ENCODE measurements at places on chromosomes 1 and 21. TPM values are rescaled to one million over a fixed set of nuclear protein-coding genes. Genes with fewer than 3 reads are reported as not detected.

Gene RAP1GAP
- 0.15 TPM for total RNA-seq

Gene FCRL3
- 0.15 TPM for total RNA-seq

Gene C1QTNF12
- total RNA-seq = 4.2 TPM

Gene PDC
- not detected for total RNA-seq

Gene TMEM200B
- total RNA-seq = not detected

Gene YBX1
- 575 TPM for total RNA-seq

- no peak overlapping the region for H3K4me3 ChIP-seq
- no peak for DNase-seq
- no peaks in the 10 kb centered on the region for H3K4me1 ChIP-seq
- no peaks in the 10 kb centered on the region for H3K36me3 ChIP-seq
- no peak overlapping the region for H3K27ac ChIP-seq
- H3K27me3 ChIP-seq = peaks cover 4% of the 10 kb centered on the region
Observed at GRCh38 chr1:236301080-236301957, 19.6 kb upstream of the ERO1B start.

DNA sequence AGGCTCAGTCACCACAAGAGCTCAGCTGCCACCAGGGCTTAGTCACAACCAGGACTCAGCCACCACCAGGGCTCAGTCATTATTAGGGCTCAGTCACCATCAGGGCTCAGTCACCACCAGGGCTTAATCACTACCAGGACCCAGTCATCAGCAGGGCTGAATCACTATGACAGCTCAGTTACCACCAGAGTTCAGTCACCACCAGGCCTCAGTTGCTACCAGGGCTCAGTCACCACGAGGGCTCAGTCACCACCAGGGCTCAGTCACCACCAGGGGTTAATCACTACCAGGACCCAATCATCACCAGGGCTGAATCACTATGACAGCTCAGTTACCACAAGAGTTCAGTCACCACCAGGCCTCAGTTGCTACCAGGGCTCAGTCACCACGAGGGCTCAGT is 196.2 kb downstream of the NPHP4 start:
- no peaks in the 10 kb centered on the region for H3K4me1 ChIP-seq
- no peak overlapping the region for H3K4me3 ChIP-seq
- H3K36me3 ChIP-seq = no peaks in the 10 kb centered on the region
- no peak overlapping the region for H3K27ac ChIP-seq
- DNase-seq = no peak
- H3K27me3 ChIP-seq = no peaks in the 10 kb centered on the region

- no peaks in the 10 kb centered on the region for H3K4me1 ChIP-seq
- no peak overlapping the region for H3K27ac ChIP-seq
- H3K36me3 ChIP-seq = no peaks in the 10 kb centered on the region
Observed at GRCh38 chr21:46081862-46082712, 15.8 kb upstream of the COL6A2 start.

- no peak overlapping the region for H3K4me3 ChIP-seq
- H3K36me3 ChIP-seq = peaks cover 27% of the 10 kb centered on the region
- DNase-seq = no peak
Observed at GRCh38 chr1:31297277-31298247, 730 bp downstream of the ZCCHC17 start.

DNA sequence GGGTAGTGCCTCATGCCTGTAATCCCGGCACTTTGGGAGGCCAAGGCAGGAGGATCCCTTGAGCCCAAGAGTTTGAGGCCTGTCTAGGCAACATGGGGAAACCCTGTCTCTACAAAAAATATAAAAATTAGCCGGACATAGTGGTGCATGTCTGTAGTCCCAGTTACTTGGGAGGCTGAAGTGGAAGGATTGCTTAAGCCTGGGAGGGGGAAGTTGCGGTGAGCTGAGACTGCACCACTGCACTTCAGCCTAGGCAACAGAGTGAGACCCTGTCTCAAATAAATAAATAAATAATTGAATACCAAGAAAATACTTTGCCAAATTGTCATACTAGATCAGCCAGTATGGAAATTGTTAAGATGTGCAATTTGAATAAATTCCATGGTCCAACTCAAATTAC is 5.9 kb upstream of the RBBP5 start:
- DNase-seq = no peak
- no peak overlapping the region for H3K27ac ChIP-seq
- no peaks in the 10 kb centered on the region for H3K27me3 ChIP-seq

GRCh38 chr1:84913555-84913892 is 20.5 kb upstream of the LPAR3 start:
- H3K27ac ChIP-seq = no peak overlapping the region
- H3K4me1 ChIP-seq = no peaks in the 10 kb centered on the region
- H3K36me3 ChIP-seq = no peaks in the 10 kb centered on the region
- H3K27me3 ChIP-seq = peaks cover 11% of the 10 kb centered on the region
- no peak overlapping the region for H3K4me3 ChIP-seq
- DNase-seq = no peak

GRCh38 chr1:214547747-214548146 is 3.7 kb downstream of the PTPN14 start:
- no peaks in the 10 kb centered on the region for H3K36me3 ChIP-seq
- H3K27me3 ChIP-seq = peaks cover 57% of the 10 kb centered on the region
- no peak overlapping the region for H3K4me3 ChIP-seq
- peaks cover 8% of the 10 kb centered on the region for H3K4me1 ChIP-seq
- no peak for DNase-seq

DNA sequence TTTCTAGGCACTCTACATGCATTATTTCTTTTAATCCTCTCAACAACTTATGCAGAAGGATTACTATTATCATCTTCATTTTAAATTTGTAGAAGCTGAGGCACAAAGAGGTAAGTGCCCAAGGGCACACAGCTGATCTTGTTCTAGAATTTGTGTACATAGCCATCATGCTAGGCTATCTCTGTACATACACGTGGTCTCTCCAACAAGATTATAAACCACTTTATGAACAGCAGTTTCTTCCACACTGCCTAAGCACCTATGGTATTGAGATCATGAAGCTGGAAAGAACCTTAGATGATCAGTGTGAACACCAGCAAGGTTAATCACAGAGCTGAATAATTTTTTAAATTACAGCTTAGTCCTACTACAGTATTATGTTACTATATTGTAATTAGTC is 28.9 kb downstream of the UCHL5 start:
- peaks cover 27% of the 10 kb centered on the region for H3K36me3 ChIP-seq
- no peak overlapping the region for H3K4me3 ChIP-seq
- no peak for DNase-seq
- no peak overlapping the region for H3K27ac ChIP-seq
- H3K4me1 ChIP-seq = peaks cover 5% of the 10 kb centered on the region

- H3K36me3 ChIP-seq = peaks cover 2% of the 10 kb centered on the region
- DNase-seq = no peak
- H3K27me3 ChIP-seq = no peaks in the 10 kb centered on the region
- H3K4me3 ChIP-seq = no peak overlapping the region
Observed at GRCh38 chr1:51712590-51712989, 95.7 kb downstream of the OSBPL9 start.

DNA sequence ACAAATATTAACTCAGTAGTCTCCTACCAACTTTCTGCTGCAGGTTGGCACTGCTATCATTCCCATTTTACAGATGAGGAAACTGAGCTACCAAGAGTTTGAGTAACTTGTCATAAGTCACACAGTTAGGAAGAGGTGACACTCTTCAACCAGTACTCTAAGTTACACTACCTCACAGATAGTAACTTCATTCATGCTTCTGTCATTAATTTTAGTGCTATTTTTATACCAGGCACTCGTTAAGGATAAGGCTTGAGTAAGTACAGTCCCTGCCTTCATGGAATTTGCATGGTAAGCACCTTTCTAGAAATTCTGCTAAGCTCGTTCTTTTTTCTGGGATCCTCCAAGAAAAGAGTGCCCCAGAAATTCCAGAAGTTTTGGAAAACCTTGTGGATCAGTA is 78.7 kb downstream of the ZP4 start:
- H3K36me3 ChIP-seq = no peaks in the 10 kb centered on the region
- no peaks in the 10 kb centered on the region for H3K4me1 ChIP-seq
- H3K27me3 ChIP-seq = no peaks in the 10 kb centered on the region
- H3K4me3 ChIP-seq = no peak overlapping the region
- H3K27ac ChIP-seq = no peak overlapping the region
- no peak for DNase-seq

- H3K4me3 ChIP-seq = no peak overlapping the region
- no peak for DNase-seq
- no peaks in the 10 kb centered on the region for H3K27me3 ChIP-seq
- H3K4me1 ChIP-seq = no peaks in the 10 kb centered on the region
- no peaks in the 10 kb centered on the region for H3K36me3 ChIP-seq
- no peak overlapping the region for H3K27ac ChIP-seq
Observed at GRCh38 chr21:45920824-45921600, 60.6 kb upstream of the COL6A1 start.

DNA sequence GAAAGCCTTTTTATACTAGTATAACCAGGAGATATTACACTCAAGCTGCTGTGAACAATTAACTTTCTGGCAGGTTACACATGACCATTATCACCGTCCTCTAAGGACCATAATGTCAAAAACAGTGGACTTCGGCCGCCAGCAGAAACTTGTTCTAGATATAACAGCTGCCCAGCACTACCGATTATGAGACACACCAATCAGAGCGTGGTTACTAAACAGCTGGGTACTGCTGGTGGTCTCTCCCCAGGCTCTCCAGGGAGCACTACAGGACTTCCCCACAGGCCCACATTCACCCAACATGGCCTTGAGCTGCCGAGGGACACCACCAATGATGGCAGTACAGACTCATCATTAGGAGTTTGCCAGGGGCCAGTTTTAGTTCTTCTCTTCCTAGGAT is 57.9 kb upstream of the CTBS start:
- no peak overlapping the region for H3K4me3 ChIP-seq
- H3K27ac ChIP-seq = no peak overlapping the region
- no peaks in the 10 kb centered on the region for H3K36me3 ChIP-seq
- H3K27me3 ChIP-seq = peaks cover 8% of the 10 kb centered on the region

DNA sequence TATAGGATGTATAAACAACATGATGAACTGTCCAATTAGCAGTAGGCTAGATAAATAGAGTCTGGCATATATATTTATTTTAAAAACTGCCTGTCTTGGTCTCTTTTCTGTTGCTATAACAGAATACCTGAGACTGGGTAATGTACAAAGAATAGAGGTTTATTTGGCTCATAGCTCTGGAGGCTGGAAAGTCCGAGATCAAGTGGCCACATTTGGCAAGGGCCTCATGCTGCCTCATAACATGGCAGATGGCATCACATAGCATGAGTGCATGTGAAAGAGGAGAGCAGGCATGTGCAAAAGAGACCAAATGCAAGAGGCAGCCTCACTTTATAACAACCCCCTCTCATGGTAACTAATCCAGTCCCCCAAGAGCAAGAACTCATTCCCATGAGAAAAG is 6.0 kb downstream of the STYXL2 start:
- H3K27me3 ChIP-seq = peaks cover 10% of the 10 kb centered on the region
- no peak for DNase-seq
- peaks cover 9% of the 10 kb centered on the region for H3K4me1 ChIP-seq
- no peak overlapping the region for H3K4me3 ChIP-seq

- no peaks in the 10 kb centered on the region for H3K36me3 ChIP-seq
- no peak overlapping the region for H3K27ac ChIP-seq
- DNase-seq = no peak
- H3K4me3 ChIP-seq = no peak overlapping the region
- H3K4me1 ChIP-seq = no peaks in the 10 kb centered on the region
Observed at GRCh38 chr1:107662971-107663370, 302.0 kb downstream of the VAV3 start.

- no peak for DNase-seq
- H3K36me3 ChIP-seq = peaks cover 63% of the 10 kb centered on the region
Observed at GRCh38 chr1:230907472-230908205, 39.3 kb upstream of the C1orf198 start.

DNA sequence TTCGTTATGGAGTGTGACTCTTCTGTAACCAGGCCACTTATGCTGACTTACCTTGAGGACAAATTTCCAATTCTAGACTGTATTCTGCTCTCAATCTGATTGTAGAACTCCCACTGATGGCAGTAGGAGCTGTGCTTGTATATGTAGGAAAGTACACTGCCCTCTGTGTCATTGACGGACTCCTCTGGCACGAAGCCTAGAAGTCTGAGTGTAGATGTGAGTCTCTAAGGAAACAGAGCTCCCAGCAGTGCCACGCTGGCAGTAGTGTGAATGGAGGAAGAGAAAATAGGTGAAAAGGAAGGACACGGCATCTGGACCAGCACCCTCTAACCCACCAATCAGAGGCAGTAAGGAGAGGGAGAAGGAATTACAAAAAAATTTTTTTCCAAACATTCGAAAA is 130.4 kb upstream of the ADGRL2 start:
- H3K4me3 ChIP-seq = no peak overlapping the region
- no peaks in the 10 kb centered on the region for H3K27me3 ChIP-seq
- no peaks in the 10 kb centered on the region for H3K4me1 ChIP-seq
- H3K36me3 ChIP-seq = no peaks in the 10 kb centered on the region
- DNase-seq = no peak
- H3K27ac ChIP-seq = no peak overlapping the region

GRCh38 chr21:41322496-41323382 is 6.1 kb downstream of the FAM3B start:
- peaks cover 27% of the 10 kb centered on the region for H3K27me3 ChIP-seq
- H3K4me3 ChIP-seq = no peak overlapping the region
- no peak for DNase-seq

DNA sequence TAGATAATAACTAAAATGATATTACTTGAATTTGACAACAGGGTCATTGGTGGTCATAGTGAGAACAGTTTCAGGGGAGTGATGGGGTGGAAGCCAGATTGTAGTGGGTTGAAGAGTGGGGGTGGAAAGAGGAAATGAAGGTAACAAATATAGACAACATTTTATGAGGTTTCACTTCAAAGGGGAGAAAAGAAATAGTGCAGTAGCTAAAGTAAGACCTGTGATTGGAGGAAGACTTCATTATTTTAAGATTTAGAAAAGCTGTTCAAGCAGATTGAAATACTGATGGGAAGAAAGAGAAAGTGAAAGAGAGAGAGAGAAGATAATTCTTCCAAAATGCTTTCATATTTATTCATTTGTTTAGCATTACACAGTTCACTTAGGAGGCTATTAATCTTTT is 52.0 kb upstream of the KCNA3 start:
- peak overlapping the region; percentile 41 for H3K27ac ChIP-seq
- DNase-seq = no peak
- peak overlapping the region; percentile 46 for H3K4me3 ChIP-seq
- H3K27me3 ChIP-seq = no peaks in the 10 kb centered on the region

- peak overlapping the region; percentile 99 for H3K4me3 ChIP-seq
- no peak for DNase-seq
- no peaks in the 10 kb centered on the region for H3K27me3 ChIP-seq
- peaks cover 70% of the 10 kb centered on the region for H3K4me1 ChIP-seq
Observed at GRCh38 chr1:154178911-154179811, 12.7 kb downstream of the TPM3 start.

GRCh38 chr1:90591970-90592356 is 125.1 kb downstream of the BARHL2 start:
- H3K36me3 ChIP-seq = no peaks in the 10 kb centered on the region
- DNase-seq = no peak
- H3K4me3 ChIP-seq = no peak overlapping the region
- H3K4me1 ChIP-seq = no peaks in the 10 kb centered on the region
- peaks cover 2% of the 10 kb centered on the region for H3K27me3 ChIP-seq
- no peak overlapping the region for H3K27ac ChIP-seq

DNA sequence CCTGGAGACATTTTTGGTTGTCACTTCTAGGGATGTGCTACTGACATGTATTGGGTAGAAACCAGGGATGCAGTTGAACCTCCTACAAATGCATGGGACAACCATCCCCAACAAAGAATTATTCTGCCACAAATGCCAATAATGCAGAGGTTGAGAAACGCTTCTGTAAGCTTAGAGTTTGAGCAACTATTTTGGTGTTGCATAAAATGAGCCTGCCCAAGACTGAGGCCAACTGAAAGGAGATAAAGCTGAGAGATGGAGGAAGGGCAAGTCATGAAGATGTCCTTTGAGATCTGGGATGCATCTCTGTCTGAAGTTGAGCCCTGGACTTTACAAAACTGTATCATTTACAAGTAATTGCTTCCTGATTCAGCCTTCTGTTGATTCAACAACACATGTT is 106.9 kb downstream of the KCNJ15 start:
- no peak overlapping the region for H3K27ac ChIP-seq
- no peaks in the 10 kb centered on the region for H3K27me3 ChIP-seq
- no peaks in the 10 kb centered on the region for H3K4me1 ChIP-seq
- no peaks in the 10 kb centered on the region for H3K36me3 ChIP-seq
- H3K4me3 ChIP-seq = no peak overlapping the region
- DNase-seq = no peak

Data from activated CD4-positive, alpha-beta memory T cell treated with anti-CD3 and anti-CD28 coated beads, Interleukin-2, amount 10 ng/mL, durations not matched to agents 7 days and 5 days (primary cell).